ENCODE measurements at places on chromosomes 7 and 10.

GRCh38 chr7:29548823-29549222 is 14.8 kb upstream of the PRR15 start:
- DNase-seq = no peak

- no peak for DNase-seq
Measured at GRCh38 chr7:14596421-14596820, 306.1 kb downstream of the DGKB start.

DNA sequence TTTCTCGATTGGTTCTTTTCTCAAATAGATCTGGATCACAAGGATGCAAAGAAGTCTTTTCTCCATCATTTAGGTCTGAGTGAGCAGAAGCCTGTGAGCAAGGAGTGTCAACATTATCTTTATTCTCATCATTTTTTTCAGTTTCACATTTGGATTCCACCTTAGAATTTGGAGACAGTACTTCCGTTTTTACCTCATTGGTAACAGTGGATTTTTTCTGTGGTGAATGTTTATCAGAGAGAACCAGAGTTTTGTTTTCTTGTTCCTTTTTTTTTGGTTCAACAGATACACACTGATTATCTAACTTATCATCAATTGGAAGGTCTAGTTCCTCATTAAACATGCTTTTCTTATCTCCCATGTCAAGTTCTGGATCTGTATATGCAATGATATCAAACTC is 151.3 kb downstream of the GALNT11 start:
- no peak for DNase-seq

DNA sequence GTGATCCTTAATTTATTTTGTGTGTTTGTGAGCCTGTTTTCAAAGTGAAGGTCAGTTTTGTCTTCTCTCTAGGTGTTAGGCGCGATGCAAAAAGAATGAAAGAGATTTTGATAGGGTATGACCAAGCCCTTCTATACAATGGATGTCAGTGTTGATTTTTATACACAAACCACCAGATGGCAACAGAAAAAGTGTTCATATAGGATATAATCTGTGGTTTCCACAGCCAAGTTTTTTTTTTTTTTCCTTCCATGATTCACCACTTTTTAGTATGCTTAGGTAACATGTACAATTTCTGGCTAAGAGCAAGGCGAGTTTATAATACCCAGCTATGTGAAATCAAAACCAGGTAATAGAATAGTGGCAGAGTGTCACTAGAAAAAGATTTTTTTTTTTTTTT is 8.1 kb downstream of the SDK1 start:
- peak; percentile 58 for DNase-seq

DNA sequence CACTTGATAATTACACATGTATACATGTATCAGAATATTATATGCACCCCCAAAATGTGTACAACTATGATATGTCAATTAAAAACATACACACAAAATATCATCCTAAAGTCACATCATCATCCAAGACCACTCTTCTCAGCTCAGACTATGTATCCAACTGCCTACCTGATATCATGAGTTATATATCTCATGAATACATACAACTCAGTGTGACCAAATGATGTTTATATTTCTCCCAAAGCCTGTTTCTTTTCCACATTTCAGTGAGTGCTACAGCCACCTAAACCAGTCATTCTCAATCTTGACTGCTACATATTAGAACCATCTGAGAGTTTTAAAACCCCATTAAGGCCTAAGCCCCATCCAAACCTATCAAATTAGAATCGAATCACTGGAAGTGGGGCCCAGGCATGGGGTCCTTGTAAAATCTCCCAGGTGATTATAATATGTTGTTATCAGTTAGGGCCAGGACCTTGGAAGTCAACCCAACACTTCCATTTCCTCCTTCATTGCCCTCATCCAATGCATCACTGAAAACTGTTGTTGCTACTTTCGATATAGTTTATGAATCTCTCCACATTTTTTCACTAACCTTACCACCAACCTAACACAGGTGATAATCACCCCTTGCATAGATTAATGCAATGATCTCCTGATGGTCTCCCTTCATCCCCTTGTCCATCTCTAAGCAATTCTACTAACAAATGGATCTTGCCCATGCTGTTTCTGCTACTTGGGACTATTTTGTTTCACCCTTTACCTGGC is 53.8 kb upstream of the ITGB8 start:
- no peak for DNase-seq

DNA sequence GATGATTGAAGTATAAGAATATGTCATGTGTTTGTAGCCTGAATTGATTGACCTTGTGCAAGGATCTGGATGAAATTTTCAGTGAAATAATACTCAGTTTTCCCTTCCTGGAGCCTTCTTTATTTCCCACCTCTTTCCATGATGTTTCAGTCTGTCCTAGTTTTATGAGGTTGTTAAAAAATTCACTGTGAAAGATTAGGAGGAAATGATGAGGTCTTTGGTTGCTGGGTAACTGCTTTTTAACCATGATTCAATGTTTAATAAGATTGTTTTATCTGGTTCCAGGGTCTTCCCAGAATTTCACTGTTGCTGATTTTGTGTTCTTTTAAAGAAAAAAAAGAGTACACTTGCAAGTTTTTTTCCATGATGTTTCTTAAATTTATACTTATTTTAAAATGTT is 221.5 kb downstream of the MBL2 start:
- no peak for DNase-seq

DNA sequence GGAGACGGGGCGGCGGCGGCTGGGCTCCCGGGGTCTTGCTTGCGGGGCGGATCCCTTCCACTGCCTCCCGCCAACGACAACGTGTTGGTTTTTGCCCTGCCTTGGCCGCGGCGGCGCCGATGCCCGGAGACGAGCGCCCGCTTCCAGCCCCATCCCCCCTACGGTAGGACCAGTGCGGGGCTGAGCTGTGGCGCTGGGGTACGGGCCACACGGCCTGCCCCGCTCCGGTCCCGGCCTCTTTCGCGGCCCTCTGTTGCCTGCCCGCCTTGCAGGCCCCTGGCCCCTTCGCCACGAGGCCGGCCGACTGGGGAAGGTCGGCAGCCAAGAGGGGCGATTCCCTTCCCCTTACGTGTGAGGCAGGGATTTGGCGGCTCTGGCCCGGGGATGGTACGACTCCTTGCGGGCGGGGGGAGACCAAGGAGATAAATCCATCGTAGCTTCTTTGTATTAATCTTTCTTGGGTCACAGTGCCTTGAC is 488 bp downstream of the EIF4H start:
- DNase-seq = peak; percentile 22

Measured in NCI-H1694 treated with DMSO at 0.1 percent for 48 hours (cell line).